ENCODE measurements at places on chromosomes 4 and X.

GRCh38 chrX:110224926-110225617, 92.8 kb downstream of the AMMECR1 start:
- no peak for DNase-seq

DNA sequence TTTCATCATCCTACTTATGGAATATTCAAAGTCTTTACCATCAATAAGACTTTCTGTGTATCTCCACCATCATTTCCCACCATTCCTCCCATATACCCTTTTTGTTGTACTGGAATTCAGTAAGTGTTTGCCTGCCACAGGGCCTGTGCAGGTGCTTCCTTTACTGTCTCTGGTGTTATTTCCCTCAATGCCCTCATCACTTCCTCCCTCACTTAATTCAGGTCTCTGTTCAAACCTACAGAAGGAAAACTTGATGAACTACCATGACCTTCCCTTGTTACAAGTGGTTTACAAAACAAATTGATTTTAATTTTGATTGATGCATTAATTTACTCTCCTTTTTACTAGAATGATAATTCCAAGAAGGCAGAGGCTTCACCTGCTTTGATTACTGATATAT, 159.5 kb upstream of the FAT4 start:
- no peak for DNase-seq

GRCh38 chr4:177809791-177810190, 367.6 kb upstream of the AGA start:
- DNase-seq = no peak

DNA sequence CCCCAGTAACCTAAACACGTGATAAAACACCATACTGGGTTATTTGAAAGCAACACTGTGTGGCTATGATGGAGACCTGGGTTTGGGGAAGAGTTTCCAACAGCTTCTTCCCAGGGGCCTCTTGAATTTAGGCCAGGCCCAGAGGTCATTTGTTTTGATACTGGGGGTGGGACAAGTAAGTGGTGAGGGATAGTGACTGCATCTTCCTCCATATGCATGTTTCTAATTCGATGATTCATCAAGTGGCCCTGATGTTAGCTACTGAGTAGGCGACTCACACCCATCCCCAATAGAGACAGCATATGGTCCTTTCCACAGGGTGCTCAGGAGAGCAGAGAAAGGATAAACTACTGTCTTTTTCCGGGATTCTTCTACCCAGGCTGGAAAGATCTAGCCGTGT, 2.7 kb downstream of the NDP start:
- no peak for DNase-seq

- no peak for DNase-seq
Measured at GRCh38 chr4:158823461-158823873, 54.6 kb downstream of the FNIP2 start.

GRCh38 chrX:100289066-100289558, 121.0 kb downstream of the PCDH19 start:
- DNase-seq = no peak

DNA sequence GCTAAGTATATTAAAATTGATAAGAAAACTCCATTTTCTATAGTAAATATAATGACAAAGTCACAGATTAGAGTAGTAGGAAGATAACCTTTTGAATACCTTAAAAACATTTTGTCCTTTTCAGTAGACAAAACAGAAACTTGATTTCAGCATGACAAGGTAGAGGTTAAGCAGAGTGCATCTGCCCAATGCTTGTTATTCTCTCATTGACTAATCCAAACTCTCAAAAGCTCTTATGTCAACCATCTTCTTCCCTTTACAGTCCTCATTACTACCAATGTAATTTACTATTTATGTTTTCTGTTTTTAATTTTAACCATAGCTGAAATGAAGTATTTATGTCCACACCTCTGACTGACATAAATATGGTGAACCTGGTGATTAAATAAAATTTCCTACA, 11.1 kb downstream of the NIPAL1 start:
- DNase-seq = no peak

- DNase-seq = no peak
Measured at GRCh38 chrX:32447640-32448039, 763.7 kb downstream of the DMD start.

- no peak for DNase-seq
Measured at GRCh38 chr4:101284546-101284945, 62.8 kb downstream of the PPP3CA start.

GRCh38 chr4:89609756-89610155, 227.2 kb downstream of the SNCA start:
- DNase-seq = no peak

GRCh38 chr4:109655396-109655795, 47.8 kb downstream of the CASP6 start:
- DNase-seq = no peak

DNA sequence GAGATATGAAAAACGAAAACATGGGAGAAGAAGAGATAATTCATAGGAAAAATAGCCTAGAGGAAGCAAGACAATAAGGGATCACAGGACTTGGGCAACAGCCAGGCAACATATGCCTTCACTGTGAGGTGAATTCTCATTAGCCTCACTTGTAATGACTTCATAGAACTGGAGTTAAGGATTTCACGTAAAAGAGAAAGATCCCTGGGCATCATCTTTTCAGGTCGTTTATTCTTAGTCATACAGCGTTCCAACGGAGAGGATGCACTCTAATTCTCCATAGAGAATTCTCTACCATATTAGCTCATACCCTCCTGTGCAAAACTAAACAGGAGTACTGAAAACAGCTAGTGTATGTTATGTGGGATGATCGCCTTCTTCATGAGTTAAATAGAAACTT, 1.4 kb downstream of the PRKG2 start:
- no peak for DNase-seq

GRCh38 chrX:87582453-87582852, 64.9 kb downstream of the KLHL4 start:
- no peak for DNase-seq

DNA sequence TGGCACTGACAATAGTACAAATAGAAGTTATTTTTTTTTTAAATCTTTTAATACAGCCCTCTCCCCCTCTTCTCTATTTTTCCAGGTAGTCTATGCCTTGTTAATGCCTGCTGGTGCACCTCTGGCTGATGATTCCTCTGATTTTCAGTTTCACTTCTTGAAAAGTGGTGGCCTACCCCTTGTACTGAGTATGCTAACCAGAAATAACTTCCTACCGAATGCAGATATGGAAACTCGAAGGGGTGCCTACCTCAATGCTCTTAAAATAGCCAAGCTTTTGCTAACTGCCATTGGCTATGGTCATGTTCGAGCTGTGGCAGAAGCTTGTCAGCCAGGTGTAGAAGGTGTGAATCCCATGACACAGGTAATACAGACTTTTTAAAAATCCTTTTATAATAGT, 99.1 kb downstream of the USP9X start:
- DNase-seq = no peak

- no peak for DNase-seq
Measured at GRCh38 chrX:21989384-21989783, 42.7 kb upstream of the PHEX start.

DNA sequence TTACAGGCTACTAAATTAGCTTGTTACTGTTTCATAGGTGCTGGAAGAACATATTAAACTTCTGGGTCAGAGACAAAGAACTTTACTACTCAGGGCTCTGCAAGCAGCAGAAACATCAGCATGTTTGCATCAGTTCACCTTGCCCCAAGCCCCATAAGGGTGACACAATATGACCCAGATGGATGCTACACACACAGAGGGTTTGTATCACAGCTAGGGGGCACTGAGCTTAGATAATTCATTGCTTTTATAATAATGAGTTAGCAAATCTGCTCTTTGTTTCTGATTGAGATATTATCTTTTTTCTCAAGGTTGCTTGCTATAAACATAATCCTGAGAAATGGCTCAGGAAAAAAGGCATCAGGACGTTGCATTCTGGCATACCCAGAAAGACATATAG, 4.8 kb upstream of the SYNPO2 start:
- no peak for DNase-seq

- DNase-seq = no peak
Measured at GRCh38 chr4:162700358-162700757, 466.3 kb downstream of the NAF1 start.

- DNase-seq = no peak
Measured at GRCh38 chr4:159150396-159150795, 47.5 kb downstream of the RAPGEF2 start.

GRCh38 chrX:72360326-72360725, 54.6 kb upstream of the CITED1 start:
- no peak for DNase-seq

GRCh38 chrX:19198473-19198872, 76.2 kb upstream of the ADGRG2 start:
- no peak for DNase-seq

GRCh38 chrX:68508799-68509198, 9.9 kb downstream of the YIPF6 start:
- no peak for DNase-seq

DNA sequence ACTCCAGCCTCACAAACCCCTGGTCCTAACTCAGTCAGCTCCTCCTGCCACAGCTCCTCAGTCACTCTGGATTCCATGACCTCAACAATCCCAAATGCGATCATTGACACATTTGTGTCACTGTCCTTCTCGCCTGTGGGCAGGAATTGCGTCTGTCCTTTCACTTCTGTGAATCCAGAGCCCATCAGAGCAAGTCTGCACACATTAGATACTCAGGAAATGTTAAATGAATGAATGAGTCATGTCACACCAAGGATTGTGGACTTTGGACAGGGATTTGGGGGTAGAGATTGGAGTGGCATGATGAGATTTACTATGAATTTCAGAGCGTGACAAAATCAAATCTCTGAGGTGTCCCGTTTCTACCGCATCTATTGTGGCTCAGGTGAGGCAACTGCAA, 11.8 kb upstream of the CLDN24 start:
- DNase-seq = no peak

DNA sequence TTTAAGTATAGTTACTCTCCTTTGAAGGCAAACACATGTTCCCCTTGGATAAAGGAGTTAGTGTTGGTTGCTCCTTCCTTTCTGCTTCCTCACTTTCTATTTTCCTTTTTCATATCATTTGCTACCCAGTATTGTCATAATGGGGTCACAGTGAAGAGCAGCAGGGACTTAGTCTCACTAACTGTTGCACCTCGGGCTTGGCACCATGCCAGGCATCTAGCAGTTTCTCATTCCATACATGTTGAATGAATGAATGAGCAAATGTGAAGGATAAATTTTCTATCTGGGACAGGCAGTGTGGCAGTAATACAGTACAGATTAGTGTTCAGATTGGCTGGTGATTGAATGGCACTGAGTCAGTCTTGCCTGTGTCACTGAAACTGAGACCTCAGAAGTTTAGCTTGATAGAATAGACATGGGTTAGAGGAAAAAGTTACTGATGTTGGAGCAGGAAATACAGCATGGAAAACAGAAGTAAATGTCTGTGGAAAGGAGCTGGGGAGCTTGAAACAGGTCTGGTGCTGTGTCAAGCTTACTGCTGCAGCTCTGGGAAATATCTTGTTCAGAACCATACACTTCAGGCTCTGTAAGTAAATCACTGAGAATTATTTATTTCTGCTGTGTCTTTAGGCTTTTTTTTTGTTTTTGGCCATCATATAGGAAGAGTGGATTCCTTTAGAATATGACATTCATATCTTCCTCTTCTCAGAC, 55.8 kb upstream of the PITX2 start:
- DNase-seq = no peak

GRCh38 chr4:89719536-89720090, 117.3 kb downstream of the SNCA start:
- DNase-seq = no peak

DNA sequence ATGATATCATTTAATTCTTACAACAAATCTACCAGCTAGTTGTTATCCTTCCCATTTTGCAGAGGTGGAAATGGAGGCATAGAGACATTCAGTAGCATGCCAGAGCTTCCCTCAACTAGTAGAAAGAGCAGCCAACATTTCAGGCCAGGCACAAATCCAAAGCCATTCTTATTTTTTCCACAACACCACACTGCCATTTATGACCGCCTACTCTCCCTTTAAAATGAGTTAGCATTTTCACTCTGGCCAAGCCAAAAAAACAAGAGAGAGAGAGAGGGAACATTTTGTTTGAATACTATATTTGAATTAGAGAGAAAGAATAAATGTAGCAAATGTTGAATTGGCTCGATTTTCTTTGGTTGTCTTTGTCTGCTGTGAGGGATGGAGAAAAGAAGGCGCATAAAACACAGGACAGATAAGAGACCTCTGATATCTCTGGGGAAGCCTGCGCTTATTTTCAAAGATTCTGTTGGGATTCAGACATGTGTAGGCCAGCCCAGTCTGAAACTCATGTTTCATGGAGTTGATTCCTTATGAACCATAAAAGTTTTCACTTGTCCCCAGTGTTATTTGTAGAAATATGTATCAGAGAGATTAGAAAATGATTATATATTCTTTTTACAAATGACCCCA, 265.7 kb downstream of the RAB28 start:
- DNase-seq = no peak

GRCh38 chrX:20393944-20394343, 127.2 kb upstream of the RPS6KA3 start:
- no peak for DNase-seq

DNA sequence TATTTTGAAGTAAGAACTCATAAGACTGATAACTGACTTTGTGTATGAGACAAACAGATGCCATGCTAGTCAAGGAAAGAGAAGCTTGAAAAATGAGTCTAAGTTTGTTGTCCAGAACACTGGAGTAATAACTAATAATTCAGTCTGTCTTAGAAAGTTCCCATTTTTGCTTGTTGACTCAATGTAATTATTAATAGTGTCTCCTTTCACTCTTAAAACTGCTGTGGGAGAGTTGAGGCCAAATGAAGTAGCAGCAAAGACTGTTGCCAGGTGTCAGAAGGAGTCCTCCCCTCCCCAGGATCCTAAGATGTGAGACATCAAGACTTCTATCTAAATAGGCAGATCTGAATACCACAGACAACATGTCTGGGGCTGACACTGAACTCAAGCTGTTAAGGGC, 20.8 kb upstream of the FAM13A start:
- DNase-seq = no peak

GRCh38 chrX:109684136-109684535, 48.9 kb downstream of the ACSL4 start:
- no peak for DNase-seq

DNA sequence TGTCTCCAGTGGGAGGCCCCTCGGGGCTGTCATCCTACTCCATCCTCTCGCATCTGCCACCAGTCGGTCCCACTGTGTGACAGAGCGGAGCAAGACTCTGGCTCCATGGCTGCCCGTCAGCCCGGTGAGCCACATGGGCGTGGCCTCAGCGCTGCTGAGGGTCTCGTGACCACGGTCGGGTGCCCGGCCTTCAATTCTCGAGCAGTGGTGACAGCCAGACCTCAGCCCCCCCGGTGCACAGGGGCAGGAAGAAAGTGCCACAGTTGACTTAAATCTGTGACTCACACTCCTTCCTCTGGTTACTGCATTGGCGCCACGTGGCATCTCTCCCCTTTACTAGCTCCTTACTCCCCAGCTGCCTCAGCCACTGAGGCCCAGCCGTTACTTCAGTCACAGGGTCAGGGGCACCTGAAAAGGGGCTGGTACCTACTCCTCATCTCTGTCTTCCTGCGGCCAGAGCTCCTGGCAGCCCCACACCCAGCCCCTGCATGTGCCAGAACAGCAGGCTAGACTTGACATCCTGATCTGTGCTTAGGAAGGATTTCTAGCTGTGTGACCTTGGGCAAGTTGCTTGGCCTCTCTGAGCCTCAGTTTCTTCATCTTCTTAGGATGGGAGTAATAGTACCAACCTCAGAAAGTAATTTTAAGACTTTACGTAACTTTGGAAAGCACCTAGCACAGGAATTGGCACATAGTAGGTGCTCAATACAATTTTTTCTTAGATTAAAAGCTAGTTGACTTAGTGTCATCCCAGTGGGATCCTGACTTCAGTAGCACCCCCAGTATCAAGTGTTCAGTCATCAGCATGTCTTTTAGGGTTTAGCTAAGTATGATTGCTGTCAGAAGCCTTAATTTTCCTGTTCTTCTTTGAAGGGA, 66.1 kb downstream of the TNIP2 start:
- DNase-seq = peak; percentile 9

GRCh38 chr4:24190761-24191695, 301.2 kb upstream of the PPARGC1A start:
- DNase-seq = no peak

All from stimulated activated CD4-positive, alpha-beta T cell treated with anti-CD3 and anti-CD28 coated beads, Interleukin-4, amount 100 ng/mL, for 4 hours (primary cell).